ENCODE measurements at places on chromosomes 2 and 18.

DNA sequence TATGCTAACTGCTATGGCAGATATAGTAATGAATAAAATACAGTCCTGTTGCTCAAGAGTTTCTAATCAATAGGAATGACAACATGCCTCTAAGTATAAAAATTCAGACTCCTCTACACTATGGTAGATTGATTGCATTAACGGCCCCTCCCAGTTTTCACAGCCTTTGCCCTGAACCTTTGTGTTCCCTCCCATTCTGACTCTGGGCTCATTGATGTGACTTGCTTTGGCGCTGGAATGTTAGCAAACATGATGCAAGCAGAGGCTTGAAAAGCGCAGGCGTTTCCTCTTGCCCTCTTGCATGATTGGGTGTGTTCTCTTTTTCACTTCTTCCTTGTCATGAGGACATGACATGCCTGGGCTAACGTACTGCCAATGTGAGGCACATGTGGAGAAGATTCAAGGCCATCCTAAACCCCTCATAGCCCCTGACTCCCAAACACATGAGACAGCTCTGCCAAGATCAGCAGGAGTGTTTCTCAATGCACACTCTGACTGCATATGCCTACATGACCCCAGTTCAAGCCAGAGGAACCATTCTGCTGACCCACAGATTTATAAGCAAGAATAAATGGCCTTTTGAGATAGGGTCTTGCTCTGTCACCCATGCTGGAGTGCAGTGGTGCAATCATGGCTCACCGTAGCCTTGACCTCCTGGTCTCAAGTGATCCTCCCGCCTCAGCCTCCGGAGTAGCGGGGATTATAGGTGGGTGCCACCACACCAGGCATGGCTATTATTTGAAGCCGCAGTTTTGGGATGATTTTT lies 49.7 kb upstream of the CD28 start:
- DNase-seq: no peak

- DNase-seq: no peak
Observed at GRCh38 chr2:241750076-241750840, 15.8 kb downstream of the D2HGDH start.

- DNase-seq: no peak
Observed at GRCh38 chr2:231296401-231296974, 98.1 kb downstream of the ARMC9 start.

DNA sequence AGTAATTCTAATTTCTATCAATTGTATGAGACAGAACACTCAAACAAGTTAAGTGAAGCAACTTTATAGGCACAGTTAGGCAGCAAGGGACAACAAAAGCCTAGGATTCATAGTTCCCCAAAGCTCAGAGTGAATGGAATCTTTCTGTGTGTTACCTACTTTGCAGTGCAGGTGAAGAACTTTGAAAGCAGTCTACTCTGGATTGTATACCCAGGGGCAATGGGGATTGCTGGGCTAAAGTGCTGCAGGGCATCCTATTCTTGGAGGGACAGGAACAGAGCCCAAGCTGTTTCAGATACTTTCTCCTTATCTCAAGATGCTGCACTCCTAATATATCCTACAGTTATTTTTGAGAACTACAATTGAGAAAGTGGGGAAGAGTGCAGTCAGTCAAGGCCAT lies 207.6 kb downstream of the PLCL1 start:
- DNase-seq: no peak
